ENCODE measurements at places on chromosomes 13 and 19. TPM values are rescaled to one million over a fixed set of nuclear protein-coding genes. Genes with fewer than 3 reads are reported as not detected.
A peak's percentile ranks its signal among the peaks of the same experiment; 100 is the strongest.

DNA sequence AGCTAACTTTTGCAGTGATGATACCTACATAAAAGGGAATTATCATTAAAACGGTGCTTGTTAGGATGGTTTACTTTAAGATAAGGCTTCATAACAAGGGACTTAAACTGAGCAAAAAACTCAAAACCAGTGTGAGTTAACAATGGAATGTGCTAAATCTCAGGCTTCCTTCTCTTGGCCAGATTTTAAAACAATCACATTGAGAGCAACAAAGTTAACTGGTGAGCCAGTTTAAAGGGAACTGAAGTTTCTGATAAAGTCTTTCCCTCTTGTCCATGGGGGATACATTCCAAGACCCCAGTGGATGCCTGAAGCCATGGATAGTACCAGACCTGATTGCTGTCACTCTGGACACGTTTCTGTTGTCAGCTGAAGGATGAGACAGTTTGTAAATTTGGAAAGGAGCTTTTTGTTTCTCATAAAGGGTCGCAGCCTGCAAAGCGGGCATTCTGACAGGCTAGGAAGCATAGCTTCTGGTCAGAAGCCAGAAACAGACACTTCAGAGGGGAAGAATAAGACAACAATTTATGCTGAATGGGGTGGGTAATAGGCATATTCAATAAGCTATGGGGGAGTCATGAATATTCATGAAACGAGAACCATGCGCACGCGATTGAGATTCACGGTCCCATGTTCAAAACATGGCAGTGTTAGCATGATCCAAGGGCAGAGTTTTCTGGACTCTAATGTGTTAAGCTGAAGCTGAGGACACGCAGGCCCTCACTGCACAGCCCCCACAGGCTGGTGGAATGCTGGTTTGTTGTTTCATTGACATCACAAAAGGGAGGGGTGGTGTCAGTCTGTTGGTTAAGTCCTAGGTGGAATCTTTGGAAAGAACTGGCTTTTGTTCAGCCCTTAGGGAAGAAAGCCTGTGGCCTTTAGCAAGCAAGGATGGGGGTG lies 150.6 kb upstream of the RNF113B start:
- DNase-seq, result peak; percentile 64
- no peaks in the 10 kb centered on the region for H3K36me3 ChIP-seq
- H3K27me3 ChIP-seq, result no peaks in the 10 kb centered on the region
- no peak overlapping the region for H3K4me3 ChIP-seq

DNA sequence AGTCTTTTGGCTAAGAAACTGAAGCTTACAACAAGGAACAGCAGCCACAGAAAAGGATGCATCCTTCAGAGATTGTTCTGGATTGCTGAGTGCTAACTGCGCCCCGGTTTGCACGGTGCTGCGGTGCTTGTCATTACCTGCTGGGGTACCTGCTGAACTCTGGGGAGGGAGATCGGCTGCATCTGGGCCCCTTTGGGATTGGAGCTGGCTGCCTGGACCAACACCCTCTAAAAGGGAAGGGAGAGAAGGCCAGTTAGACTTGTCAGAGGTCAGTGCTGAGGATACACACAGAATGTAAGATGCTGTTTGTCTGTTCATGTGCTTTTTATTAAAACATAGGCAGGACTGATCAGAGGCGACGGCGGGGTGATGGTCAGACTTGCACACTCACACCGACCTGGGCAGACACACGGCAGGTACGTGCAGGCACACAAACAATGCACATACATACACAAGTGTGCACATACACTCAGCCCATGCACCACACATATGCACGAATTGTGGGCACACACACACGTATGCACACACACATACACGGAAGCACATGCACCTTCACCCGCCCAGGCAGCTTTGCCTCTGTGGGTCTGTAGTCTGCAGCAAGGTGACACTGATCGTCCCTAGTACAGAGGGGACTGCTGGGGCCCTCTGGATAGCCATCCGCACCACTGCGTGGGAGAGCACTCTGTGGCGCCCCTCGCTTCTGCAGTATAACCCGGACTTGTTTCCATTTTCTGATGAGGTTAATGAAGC lies 66.1 kb downstream of the RFX2 start:
- no peak overlapping the region for H3K27ac ChIP-seq
- peaks cover 29% of the 10 kb centered on the region for H3K36me3 ChIP-seq
- DNase-seq, result no peak
- H3K27me3 ChIP-seq, result no peaks in the 10 kb centered on the region
- peaks cover 21% of the 10 kb centered on the region for H3K4me1 ChIP-seq
- no peak overlapping the region for H3K4me3 ChIP-seq

DNA sequence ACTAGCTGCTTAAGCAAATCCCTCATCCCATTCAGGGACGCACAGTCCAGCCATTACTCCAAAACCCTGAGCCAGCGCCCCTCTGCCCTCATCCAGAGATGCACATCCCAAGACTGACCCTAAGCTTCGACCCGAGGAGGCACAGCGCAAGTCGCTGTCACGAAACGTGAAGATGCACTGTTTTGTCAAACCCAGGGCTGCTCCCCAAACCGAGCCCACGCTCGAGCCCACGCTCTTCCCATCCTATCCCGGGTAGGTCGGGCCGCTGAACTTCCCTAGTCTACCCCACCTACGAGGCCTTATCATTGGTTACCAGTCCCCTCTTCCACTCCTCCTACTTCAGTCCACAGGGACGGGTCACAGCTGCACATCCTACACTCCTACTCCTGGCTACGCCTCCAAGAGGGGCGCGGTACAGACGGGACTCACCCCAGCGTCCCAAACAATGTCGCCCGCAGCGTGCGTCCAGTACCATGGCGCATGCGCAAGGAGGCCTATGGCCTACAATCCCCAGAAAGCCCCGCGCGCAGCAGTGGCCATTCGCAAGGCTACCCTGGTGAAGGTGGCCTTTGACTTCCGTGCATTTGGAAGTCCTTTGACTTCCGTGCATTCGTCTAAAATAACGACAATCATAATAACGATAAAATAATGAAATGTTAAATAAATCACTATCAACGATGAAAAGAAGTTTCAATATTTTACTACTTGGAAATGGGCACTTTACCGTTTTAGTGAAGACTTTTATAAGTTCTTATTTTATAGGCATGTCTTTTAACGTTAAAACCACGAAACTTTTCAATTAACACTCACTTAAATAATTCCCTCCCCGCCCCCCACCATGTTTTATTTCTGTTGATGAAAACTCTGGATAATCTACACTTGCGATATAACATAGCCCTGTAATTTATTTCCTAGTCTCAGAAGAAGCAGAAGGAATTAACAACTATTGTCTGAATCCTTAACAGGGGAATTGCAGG lies at the start of gene ZNF285:
ZNF285 (minus strand) TSS at position 470 of the 977 bp plus-strand sequence. CDS start 4,395 bp downstream, outside the sequence.
- no peaks in the 10 kb centered on the region for H3K36me3 ChIP-seq
- peaks cover 8% of the 10 kb centered on the region for H3K4me1 ChIP-seq
- peak within 1 kb of the TSS; percentile 26 for H3K27ac ChIP-seq

DNA sequence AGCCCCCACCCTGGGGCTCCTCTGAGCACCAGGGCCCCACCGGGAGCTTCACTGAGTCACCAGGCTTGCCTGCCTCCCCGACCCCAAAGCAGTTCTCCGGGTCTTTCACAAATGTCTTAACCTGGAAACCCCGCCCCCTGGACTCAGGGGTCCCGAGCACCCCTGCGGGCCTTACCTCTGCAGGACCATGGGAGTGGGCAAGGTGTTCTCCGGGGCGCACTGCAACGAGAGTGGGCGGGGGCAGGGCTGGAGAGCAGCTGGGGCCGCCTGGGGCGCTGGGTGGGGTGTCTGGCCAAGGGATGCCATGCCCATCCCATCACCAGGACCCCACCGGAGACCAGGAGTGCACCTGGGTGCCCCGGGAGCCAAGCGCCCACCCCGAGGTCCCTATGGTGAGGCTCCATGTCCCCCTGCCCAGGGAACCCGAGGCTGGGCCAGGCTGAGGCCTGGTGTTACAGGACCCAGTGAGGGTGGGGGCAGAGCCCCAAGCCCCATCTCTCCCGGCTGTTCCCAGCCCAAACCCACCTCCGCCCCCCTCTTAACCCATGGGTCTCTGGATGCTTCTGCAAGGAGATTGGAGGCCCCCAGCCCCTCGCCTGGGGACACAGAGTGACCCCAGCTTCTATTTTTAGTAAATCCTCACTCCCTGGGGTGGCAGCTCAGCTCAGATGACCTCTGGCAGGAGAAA lies 10.9 kb downstream of the MKNK2 start:
- no peak for DNase-seq
- peaks cover 46% of the 10 kb centered on the region for H3K4me1 ChIP-seq
- no peak overlapping the region for H3K27ac ChIP-seq
- H3K27me3 ChIP-seq, result no peaks in the 10 kb centered on the region
- H3K4me3 ChIP-seq, result no peak overlapping the region

DNA sequence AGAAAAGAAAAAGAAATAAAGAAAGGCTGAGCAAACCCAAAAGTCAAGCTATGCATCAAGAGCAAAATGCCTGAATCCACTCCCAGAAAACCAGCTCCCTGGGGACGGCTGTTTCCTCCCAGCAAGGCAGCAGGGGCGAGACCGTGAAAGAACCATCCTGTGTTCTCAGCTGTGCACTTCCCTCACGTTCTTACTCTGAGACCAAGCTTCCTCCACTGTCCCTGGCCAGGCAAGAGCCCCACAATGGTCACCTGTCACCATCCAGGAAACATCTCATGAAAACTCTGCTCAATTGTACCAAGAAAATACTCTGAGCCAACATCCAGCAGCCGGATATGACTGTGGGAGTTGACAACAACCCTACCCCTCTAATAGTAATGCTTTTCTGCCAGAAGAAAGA lies 22.9 kb downstream of the RAB20 start:
- H3K4me1 ChIP-seq, result peaks cover 3% of the 10 kb centered on the region
- no peaks in the 10 kb centered on the region for H3K27me3 ChIP-seq
- H3K4me3 ChIP-seq, result no peak overlapping the region
- DNase-seq, result no peak

DNA sequence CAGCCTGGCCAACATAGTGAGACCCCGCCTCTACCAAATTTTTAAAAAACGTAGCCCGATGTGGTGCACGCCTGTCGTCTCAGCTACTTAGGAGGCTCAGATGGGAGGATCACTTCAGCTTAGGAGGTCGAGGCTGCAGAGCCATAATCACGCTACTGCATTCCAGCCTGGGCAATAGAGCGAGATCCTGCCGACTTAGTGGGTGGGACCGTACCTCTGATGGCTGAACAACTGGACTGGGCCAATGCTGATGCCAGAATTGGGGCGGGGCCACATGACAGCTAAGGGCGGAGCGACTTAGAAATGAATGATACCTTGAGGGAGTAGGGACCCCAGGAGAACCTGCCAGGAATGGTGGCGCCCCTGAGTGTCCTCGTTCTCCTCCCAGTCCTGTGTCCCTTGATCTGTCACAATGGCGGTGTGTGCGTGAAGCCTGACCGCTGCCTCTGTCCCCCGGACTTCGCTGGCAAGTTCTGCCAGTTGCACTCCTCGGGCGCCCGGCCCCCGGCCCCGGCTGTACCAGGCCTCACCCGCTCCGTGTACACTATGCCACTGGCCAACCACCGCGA lies 3.6 kb downstream of the LTBP4 start:
- DNase-seq, result no peak
- H3K27me3 ChIP-seq, result peaks cover 85% of the 10 kb centered on the region
- peaks cover 63% of the 10 kb centered on the region for H3K4me1 ChIP-seq
- H3K4me3 ChIP-seq, result no peak overlapping the region

DNA sequence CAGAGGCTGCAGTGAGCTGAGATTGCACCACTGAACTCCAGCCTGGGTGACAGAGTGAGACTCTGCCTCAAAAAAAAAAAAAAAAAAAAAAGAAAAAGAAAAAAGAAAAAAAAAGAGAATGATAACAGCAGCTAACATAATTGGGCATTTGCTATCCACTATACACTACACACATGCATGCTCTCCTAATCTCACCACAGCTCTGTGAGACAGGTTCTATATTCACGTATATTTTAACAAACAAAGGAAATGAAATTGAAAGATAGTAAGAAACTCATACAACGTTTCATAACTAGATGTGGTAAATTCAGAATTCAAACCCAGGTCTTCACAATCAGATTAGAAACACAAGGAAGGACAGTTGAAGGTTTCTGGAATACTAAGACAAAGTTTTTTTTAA lies 265.7 kb downstream of the DIAPH3 start:
- H3K4me1 ChIP-seq, result no peaks in the 10 kb centered on the region
- no peaks in the 10 kb centered on the region for H3K36me3 ChIP-seq
- DNase-seq, result no peak
- no peak overlapping the region for H3K27ac ChIP-seq

- H3K27ac ChIP-seq, result peak overlapping the region; percentile 80
- no peak for DNase-seq
- peaks cover 50% of the 10 kb centered on the region for H3K4me1 ChIP-seq
Observed at GRCh38 chr19:46716672-46717033, 261 bp downstream of the PRKD2 start.

DNA sequence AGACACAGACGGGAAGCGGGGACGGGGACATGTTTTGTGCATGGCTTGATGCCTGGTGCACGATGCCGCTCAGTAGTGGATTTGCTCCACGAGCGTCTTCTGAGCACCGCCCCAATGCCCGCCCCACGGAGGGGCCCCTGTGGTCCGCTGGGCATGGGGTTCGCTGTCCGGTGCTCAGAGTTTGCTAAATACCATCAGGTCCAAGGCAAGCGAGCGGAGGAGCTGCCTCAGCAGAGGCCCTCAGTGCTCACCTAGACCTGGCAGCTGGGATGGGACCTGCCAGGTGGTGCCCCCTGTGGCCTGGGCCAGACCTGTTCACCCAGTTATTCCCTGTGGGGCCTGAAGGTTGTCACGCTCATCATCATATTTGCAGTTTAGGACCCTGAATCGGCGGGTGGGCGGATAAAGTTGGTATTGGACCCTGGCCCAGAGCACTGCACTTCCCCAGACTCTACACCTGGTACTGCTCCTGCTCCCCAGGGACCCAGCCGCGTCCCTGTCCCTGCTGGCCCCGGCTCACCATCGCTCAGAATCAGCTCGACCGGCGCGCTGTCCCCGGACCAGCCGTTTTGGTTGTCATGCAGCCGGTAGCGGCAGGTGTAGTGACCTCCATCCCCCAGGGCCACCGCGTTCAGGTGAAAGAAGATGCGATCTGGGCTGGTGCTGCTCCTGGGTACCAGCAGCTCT lies 2.3 kb downstream of the A1BG start:
- no peak for DNase-seq
- no peak overlapping the region for H3K27ac ChIP-seq
- H3K36me3 ChIP-seq, result peaks cover 36% of the 10 kb centered on the region
- no peak overlapping the region for H3K4me3 ChIP-seq

DNA sequence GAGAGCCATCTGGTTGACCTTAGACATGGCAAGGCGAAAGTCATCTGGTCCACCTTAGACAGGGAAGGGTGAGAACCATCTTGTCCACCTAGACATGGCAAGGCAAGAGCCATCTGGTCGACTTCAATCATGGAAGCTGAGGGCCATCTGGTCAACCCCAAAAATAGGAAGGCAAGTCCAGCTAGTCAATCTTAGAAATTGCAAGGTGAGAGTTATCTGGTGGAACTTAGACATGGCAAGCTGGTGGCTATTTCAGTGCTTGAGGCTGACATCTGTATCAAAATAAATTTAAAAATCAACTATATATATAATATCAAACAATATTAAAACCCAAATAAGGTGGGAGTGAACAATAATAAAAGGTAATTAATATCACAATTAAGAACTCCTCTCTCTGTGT lies 83.9 kb downstream of the ZNF726 start:
- H3K36me3 ChIP-seq, result no peaks in the 10 kb centered on the region
- no peaks in the 10 kb centered on the region for H3K27me3 ChIP-seq
- H3K4me1 ChIP-seq, result no peaks in the 10 kb centered on the region
- H3K4me3 ChIP-seq, result no peak overlapping the region
- DNase-seq, result no peak

GRCh38 chr13:48575031-48575430 lies 42.2 kb upstream of the RCBTB2 start:
- no peaks in the 10 kb centered on the region for H3K27me3 ChIP-seq
- H3K4me1 ChIP-seq, result peaks cover 13% of the 10 kb centered on the region
- H3K27ac ChIP-seq, result no peak overlapping the region
- H3K36me3 ChIP-seq, result no peaks in the 10 kb centered on the region

ACP7 gene
- 0.35 TPM for polyA plus RNA-seq

RPS19 gene
- 1,379 TPM for polyA plus RNA-seq

MEIOSIN gene
- not detected for polyA plus RNA-seq

CACNG8 gene
- 17.8 TPM for polyA plus RNA-seq

PEG3 gene
- polyA plus RNA-seq, result 195 TPM

EFNB2 gene
- 52.3 TPM for polyA plus RNA-seq

MBD3L2 gene
- not detected for polyA plus RNA-seq

GAPDHS gene
- polyA plus RNA-seq, result not detected
